Chondrocyte (in vitro differentiated cells): ENCODE measurements at places on chromosomes 6 and 20. TPM values are rescaled to one million over a fixed set of nuclear protein-coding genes. Genes with fewer than 3 reads are reported as not detected.

DNA sequence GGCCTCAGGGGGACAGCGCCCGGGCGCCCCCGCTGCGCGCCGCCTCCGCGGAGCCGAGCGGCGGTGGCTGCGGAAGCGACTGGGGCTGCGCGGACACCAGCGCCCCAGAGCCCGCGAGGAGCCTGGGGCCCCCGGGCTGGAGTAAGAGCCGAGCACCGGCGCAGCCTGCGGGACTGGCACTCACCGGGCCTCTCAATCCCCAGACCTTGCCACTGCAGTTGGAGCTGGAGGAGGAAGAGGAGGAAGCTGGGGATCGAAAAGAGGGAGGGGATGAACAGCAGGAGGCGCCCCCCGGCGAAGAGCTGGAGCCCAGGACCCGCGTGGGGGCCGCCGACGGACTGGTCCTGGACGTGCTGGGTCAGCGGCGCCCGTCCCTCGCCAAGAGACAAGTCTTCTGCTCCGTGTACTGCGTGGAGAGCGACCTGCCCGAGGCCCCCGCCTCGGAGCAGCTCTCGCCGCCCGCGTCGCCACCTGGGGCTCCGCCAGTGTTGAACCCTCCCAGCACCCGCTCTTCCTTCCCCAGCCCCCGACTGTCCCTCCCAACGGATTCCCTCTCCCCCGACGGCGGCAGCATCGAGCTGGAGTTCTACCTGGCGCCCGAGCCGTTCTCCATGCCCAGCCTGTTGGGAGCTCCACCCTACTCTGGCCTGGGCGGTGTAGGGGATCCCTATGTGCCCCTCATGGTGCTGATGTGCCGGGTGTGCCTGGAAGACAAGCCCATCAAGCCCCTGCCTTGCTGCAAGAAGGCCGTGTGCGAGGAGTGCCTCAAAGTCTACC lies 590 bp downstream of the RNF217 start:
- H3K36me3 ChIP-seq: peaks cover 5% of the 10 kb centered on the region
- peak overlapping the region; percentile 94 for H3K27ac ChIP-seq
- DNase-seq: no peak
- peaks cover 71% of the 10 kb centered on the region for H3K4me1 ChIP-seq
- H3K27me3 ChIP-seq: no peaks in the 10 kb centered on the region

DNA sequence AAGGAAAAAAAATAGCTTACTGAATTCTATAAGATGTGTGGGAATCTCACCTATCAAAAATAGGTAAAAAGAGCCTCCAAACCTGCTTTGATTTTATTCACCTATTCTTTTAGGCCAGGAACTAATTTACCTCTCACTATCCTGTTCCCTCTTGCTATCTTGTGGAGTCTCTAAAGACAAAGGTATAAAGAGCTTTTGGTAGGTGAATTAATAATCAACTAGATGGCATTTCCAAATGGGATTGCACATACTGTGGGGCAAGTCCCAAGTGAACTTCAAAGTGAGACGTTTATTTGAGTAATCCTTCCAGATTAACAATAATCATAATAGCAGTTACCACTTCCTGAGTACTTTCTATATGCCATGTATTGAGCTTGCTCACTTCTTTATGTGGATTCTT lies 2.8 kb downstream of the FAM8A1 start:
- peaks cover 32% of the 10 kb centered on the region for H3K4me1 ChIP-seq
- DNase-seq: no peak
- H3K36me3 ChIP-seq: peaks cover 14% of the 10 kb centered on the region
- H3K27ac ChIP-seq: no peak overlapping the region

NRSN1 gene
- total RNA-seq: not detected in 3 replicates

TTPAL gene
- 16.5 to 18.4 TPM (median 17.1 TPM) in 3 replicates for total RNA-seq

WFDC8 gene
- not detected in 3 replicates for total RNA-seq

GRCh38 chr6:10633216-10633615 lies 61.2 kb downstream of the C6orf52 start:
- DNase-seq: no peak
- peaks cover 1% of the 10 kb centered on the region for H3K36me3 ChIP-seq
- H3K27ac ChIP-seq: no peak overlapping the region
- no peak overlapping the region for H3K4me3 ChIP-seq
